ENCODE measurements at places on chromosomes 5 and 9.

GRCh38 chr5:171300358-171300757 lies 8.7 kb upstream of the TLX3 start:
- DNase-seq, result no peak

DNA sequence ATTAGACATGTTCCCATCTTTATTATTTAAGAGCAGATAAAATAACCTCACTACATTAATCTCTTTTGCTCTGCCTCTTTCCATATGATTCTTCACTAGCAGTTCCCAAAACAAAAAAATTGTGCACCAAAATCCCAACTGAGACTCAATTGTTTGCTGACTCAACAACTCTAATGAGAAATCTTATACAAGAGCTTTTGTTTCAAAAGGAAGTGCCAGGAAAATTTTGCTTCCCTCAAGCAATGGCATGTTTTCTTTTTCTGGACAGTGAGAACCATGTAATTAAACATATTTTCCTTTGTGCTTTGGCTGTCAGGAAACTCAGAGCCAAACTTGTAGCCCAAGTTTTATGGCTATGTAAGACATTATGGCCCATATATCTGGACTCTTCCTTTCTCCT lies 62.0 kb downstream of the TMC1 start:
- no peak for DNase-seq

DNA sequence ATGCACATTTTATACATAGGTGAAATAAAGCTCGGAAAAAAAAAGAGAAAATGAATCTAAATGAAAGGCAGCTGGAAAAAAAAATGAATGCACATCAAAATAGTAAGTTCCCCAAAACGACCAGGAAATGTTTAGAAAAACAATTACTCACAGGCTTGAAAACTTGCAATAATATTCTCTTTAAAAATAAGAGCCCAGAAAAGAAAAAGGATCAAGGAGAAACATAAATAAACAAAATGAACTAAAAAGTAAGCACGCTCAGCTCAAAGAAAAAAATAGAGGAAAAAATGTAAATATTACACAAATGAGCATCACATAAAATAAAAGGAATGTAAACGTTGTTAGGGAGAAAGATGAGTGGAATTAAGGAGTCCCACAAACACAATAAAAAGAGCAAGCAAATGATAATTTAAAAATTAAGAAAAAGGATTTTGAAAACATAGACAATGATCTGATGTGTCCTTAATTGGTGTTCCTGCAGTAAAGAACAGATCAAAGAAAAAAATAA lies 54.2 kb downstream of the SLC27A6 start:
- DNase-seq, result no peak

GRCh38 chr5:137134920-137135532 lies 364.1 kb downstream of the SPOCK1 start:
- no peak for DNase-seq

GRCh38 chr5:74798977-74799911 lies 32.2 kb downstream of the NSA2 start:
- DNase-seq, result peak; percentile 69

DNA sequence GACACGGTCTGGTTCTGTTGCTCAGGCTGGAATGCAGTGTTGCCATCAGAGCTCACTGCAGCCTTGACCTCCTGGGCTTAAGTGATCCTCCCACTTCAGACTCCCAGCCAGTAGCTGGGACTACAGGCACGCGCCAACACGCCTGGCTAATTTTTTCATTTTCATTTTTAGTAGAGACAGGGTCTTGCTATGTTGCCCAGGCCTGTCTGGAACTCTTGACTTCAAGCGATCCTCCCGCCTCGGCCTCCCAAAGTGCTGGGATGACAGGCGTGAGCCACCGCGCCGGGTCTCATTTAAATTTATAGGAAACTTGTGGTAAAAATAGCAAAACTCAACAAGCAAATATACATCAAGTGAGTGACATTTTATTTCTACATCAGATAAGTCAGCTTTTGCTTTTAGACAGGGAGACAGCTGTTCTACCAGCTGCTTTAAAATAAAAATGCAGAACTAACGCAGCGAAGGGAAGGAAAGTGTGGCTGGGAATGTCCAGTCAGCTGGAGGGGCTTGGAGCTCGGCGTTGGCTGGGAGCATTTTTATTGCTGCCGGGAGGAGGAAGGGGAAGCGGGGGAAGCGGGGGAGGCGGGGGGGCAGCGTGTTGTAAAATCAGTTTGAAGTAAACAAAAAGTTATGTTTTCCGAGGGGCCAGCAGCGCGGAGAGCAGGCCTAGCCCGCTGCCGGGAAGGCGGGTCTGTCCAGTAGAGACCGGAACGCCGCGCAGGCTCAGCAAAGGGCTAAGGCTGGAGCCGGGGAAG lies 707 bp upstream of the ZFYVE16 start:
- DNase-seq, result no peak

DNA sequence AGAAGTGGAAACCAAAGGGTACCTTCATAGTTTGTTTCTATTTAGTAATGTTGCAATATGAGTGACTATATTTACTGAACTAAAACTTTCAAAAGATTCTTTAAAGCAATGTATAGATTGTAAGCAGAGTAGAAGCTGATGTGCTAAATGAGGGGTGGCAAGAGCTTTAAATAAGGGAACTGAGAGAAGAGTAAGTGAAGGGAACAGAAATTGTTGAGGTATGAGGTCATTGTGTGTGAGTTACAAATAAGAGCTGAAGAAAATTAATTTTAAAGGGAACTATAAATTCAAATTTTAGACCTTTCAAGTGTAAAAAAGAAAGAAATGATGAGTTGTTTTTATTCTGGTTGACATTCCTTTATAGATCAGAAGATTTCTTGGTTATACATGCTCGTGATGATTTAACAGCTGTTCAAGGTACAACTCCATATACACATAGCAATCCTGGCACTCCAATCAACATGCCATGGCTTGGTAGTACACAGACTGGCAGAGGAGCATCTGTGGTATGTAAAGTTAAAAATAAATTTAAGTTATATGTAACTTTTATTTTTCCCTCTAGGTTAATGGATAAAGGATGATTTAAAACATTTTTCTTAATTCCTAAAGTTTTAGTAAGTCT lies 135.1 kb upstream of the TNFAIP8 start:
- no peak for DNase-seq

GRCh38 chr5:60960591-60960990 lies 15.6 kb downstream of the NDUFAF2 start:
- peak; percentile 21 for DNase-seq

- DNase-seq, result no peak
Observed at GRCh38 chr9:128275198-128276007, at the start of gene GOLGA2. GOLGA2 (minus strand) TSS chr9:128276007; CDS start chr9:128275976, 31 bp downstream.

- DNase-seq, result peak; percentile 87
Observed at GRCh38 chr5:78537821-78538220, 110.8 kb downstream of the LHFPL2 start.

DNA sequence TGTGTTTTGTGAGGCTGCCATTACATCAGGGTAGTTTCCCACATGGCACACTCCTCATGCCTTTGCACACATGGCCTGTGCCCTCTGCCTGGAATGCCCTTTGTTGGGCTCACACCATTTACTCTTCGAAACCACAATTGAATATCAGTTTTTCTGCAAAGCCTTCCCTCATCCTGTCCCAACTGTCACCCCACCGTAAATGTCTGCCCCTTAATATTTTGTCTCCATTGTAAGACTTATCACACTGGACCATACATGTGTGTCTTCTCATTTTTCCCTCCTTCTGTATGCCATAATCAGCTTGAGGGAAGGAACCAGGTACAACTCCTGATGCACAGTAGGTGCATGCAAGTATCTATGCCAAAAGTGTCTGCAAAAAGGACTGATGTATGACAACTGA lies 62.7 kb upstream of the TMEM252 start:
- DNase-seq, result no peak

All from Ammon's horn (tissue), 1 donor.